ENCODE measurements at places on chromosomes 1 and 21.

DNA sequence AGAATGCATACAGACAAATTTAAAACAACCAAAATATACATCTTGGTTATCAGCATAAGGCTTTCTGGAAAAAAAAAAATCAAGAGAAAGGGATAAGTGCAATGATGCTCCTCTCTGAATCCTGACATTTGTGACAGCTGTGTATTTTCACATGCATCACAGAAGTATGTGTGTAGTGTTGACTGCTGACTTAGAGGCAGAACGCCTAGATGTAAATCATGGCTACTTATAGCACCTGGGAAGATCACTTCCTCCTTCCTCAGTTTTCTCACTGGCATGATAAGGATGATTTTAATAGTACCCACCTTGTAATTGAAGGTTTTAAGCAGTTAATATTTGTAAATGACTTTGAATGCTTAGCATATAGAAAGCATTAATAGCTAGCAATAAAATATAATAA lies 112.5 kb downstream of the MRPL39 start:
- no peak for DNase-seq

GRCh38 chr1:105442901-105443300 lies 1613.6 kb upstream of the PRMT6 start:
- DNase-seq: no peak

GRCh38 chr21:43353282-43354025 lies 73.5 kb downstream of the SIK1 start:
- DNase-seq: no peak

GRCh38 chr1:95407886-95408291 lies 173.9 kb downstream of the RWDD3 start:
- DNase-seq: no peak

- no peak for DNase-seq
Measured at GRCh38 chr1:189851806-189852367, 625.8 kb downstream of the BRINP3 start.

DNA sequence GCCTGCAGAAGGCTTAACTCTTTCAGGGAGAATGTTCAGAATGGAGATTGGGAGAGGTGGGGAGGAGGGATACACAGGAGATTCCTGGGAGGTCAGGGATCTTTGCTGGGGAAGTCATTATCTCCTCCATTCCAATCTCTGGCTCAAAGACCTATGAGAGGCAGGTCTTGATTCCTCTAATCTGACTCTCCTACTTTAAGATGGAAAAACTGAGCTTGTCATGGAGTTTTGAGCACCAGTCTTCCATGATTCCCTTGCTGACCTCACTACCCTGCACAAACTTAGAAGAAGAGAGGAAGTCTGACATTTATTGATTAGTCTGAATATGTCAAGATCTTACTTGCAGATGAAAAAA lies 41.5 kb upstream of the SYNC start:
- DNase-seq: no peak

- DNase-seq: peak; percentile 69
Measured at GRCh38 chr1:243890576-243890975, 40.5 kb upstream of the AKT3 start.

GRCh38 chr1:29437946-29438345 lies 201.6 kb downstream of the PTPRU start:
- no peak for DNase-seq

GRCh38 chr1:117821774-117822482 lies 107.5 kb downstream of the GDAP2 start:
- DNase-seq: peak; percentile 94

DNA sequence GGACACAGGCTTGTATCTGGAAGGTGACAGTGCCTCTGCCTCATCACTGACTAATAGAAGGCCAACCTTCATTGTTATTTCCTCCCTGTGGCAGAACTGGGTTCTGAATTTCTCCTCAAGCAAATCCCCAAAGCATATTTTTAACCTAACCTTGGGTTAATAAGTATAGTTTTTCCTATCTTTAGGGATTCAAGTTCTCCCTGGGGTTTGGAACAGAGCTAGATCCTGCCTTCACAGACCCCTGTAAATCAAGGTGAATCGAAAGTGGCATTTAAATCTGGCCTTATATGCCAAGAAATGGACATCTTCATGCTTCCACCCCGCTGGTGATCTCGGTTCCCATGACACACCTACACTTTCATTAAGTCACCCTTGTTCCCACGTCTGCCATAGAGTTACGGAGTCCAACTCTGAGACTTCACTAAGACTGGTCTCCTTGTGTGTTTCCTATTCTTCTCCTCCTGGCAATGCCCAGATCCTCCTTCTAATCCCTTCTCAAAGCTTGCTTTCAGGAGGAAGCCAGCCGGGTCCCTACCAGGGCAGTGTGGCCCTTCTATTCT lies 4.3 kb upstream of the CHI3L2 start:
- DNase-seq: no peak

GRCh38 chr1:156551066-156551643 lies 21.2 kb downstream of the IQGAP3 start:
- DNase-seq: no peak

DNA sequence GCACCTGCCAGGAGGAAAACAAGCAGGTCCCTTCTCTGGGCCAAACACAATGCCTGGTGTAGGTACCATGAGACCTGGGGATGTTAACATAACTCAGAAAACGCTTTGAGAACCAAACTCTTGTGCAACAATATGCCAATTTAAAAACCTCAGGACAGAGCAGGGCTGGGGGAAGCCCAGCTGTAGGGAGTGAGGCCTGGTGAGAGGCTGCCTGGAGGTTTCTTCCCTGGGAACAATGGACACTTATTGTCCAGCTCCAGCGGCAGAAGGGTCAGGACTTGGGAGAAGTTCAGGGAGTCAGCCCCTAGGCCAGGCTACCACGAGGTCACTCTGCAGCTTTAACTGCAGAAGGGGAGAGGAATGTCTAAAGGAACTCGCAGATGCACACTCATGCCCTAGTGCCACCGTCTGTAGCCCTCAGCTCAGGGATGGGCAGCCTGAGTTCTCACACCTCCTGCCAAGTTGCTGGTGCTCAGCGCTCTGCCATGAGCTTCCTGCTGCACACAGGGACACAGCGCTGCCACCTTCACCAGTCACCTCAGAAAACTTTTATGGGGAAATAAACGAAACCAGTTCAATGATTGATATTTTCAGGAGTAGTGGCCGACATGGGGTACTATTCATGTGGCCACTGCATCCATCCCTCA lies 8.5 kb downstream of the GPR157 start:
- DNase-seq: no peak

DNA sequence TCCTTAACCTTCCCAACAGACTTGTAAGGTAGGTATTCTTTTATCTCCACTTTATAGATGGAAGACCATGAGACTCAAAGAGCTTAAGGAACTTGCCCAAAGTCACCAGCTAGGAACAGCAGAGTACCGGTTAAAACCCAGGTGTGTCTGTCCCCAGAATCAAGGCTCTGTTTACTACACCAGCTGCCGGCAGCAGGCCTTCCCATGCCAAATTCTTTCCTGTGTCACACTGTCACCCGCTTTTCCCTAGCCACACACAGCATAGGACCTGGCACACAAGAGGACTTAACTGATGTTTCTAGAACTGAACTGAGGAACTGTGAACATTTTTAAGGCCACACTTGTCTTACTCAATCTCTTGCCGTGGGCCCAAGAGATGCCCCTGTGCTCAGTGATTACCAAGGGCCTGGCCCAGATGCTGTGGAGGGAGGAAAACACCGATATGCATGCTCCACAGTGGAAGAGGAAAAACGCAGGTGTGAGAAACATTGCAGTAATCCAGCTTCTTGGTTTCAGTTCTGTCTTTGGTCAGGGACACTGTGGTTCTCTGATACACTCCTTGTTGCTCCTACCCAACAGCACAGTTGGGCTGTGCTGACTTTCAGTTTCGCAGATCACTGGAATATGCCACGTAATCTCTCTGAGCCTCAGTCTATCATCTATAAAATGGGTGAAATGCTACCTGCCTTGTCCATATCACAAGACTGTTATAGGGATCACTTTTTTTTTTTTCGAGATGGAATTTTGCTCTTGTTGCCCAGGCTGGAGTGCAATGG lies 13.9 kb upstream of the LY9 start:
- no peak for DNase-seq

- DNase-seq: peak; percentile 95
Measured at GRCh38 chr1:27011058-27011764, 1.4 kb downstream of the TENT5B start.

DNA sequence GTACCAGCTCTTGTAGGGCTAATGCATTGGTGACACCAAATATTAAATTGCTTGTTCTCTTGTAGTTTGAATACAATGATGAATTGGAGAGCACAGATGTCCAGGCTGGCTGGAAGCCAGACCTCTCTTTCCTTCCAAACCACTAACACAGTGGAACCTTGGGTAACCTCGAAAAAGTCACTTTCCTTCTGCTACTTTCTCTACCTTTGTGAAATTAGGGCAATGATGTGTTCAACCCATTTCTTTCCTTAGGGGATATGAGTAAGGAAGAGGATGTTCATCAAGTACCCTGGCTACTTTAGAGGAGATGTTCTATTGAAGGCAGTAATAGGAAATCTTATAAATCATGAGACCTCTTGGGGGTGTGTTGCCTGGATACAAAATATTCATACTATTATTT lies 55.7 kb downstream of the XCL2 start:
- DNase-seq: peak; percentile 61

- no peak for DNase-seq
Measured at GRCh38 chr1:73909043-73909562, 288.9 kb downstream of the LRRIQ3 start.

DNA sequence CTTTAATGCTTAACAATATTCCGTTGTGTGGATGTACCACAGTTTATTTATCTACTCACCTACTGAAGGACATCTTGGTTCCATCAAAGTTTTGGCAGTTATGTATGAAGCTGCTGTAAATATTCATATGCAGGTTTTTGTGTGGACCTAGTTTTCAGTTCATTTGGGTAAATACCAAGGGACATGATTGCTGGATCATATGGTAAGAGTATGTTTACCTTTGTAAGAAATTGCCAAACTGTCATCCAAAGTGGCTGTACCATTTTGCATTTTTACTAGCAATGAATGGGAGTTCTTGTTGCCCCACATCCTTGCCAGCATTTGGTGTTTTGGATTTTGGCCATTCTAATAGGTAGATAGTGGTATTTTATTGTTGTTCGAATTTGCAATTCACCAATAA lies 10.0 kb downstream of the ZSCAN20 start:
- no peak for DNase-seq

GRCh38 chr1:231681006-231681405 lies 54.4 kb downstream of the DISC1 start:
- no peak for DNase-seq

- no peak for DNase-seq
Measured at GRCh38 chr1:41813755-41814745, 104.7 kb downstream of the HIVEP3 start.

- DNase-seq: no peak
Measured at GRCh38 chr21:17085707-17086106, 427.1 kb upstream of the CXADR start.

DNA sequence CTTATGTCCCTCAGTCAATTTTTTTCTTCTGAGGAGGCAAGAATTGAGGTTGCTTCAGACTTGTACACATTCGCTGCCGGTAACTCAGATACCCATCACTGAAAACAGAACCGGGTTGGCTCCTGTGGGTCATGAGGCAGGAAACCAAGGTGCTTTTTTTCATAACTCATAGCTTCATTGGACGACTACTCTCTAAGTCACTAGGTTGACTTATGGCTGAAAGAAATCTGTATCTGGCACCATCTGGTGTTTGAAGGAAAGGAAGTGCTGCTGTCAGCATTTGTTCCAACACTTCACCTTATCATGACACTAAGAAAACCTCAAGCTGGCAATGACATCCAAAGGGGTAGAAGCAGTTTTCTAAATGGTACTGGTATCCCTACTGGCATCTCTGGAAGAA lies 82.3 kb downstream of the TBX19 start:
- no peak for DNase-seq

GRCh38 chr1:88684482-88685258 lies 597 bp downstream of the PKN2 start:
- peak; percentile 74 for DNase-seq

- DNase-seq: peak; percentile 52
Measured at GRCh38 chr1:19734472-19734999, 65.2 kb downstream of the TMCO4 start.

DNA sequence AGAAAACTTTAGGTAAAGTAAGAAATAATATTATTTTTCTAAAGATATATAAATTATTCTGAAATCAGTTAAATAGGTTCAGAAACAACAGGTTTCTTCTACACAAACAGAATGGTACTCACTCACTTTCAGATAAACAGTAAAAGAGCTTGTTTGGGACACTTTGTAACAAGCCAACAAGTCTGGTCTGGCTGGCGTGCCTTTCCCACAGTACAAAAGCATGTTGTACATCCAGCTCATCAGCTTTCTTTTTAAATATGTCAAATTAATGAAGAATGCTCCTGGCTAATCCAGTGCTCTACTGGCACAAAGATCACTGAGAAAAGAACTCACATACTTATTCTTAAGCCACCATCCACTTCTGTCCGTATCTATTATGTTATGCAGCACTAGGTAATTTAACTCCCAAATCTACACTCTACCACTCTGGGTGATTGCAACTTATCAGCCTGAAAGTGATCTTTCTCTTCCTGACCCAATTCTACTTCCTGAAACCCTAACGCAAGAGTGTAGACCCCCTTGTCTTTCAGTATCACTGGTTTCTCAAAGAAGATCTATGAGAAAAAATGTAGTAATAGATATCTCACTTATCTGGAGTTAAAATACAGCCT lies 32.6 kb downstream of the TRIT1 start:
- DNase-seq: no peak

- DNase-seq: peak; percentile 54
Measured at GRCh38 chr1:9494936-9495758, 44.1 kb upstream of the SLC25A33 start.

GRCh38 chr1:3659093-3659492 lies 6.8 kb downstream of the TP73 start:
- no peak for DNase-seq

GRCh38 chr1:19087737-19088594 lies 122.1 kb downstream of the UBR4 start:
- DNase-seq: no peak

GRCh38 chr1:187504779-187505178 lies 676.0 kb downstream of the PLA2G4A start:
- no peak for DNase-seq

- no peak for DNase-seq
Measured at GRCh38 chr1:81430236-81430938, 370.3 kb upstream of the ADGRL2 start.

DNA sequence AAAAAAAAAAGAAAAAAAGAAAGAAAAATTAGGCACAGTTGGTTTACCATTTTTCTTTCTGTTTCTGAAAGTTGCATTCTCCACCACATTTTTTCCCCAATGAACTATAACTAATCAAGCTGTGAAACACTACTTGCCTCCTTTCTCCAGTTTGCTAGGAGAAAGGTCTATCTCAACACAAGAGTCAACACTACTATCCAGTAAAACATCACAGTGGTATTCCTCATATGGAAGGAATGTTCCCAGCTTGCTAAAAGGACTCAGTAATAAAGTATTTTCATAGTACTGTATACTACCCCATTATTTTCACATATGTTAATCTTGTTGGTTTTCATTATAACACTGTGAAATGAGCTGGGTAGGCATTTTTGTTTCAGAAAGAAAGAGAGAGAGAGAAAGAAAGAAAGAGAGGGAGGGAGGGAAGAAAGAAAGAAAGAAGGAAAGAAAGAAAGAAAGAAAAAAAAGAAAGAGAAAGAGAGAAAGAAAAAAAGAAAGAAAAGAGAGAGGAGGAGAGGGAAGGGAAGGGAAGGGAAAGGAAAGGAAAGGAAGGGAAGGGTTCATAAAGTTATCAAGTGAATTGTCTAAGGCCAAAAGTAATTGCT lies 7.9 kb downstream of the PTGER3 start:
- no peak for DNase-seq
